Type B pancreatic cell (in vitro differentiated cells): ENCODE measurements at places on chromosomes 5 and 9.

DNA sequence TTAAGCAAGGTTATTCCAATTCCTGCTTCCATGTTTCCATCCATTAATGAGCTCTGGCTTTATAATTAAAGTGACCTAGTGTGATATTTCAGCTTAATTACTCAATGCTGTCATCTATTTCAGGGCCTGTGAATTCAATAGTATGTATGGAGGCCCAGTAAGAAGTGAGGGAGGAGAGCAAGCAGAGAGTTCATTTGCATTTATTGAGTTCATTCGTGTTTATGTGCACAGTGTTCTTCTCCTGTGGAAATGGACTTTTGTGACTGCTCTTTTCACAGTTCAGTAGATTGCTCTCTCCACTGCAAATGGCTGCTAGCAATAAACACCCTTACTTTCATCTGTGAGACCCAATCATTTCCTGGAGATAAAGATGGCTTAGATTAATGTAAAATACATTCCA is 130.9 kb downstream of the CEMIP2 start:
- DNase-seq = no peak

GRCh38 chr5:89117124-89117644 is 234.2 kb upstream of the MEF2C start:
- DNase-seq = no peak

- no peak for DNase-seq
Measured at GRCh38 chr5:24365406-24365805, 279.4 kb downstream of the CDH10 start.

GRCh38 chr9:15521254-15521653 is 10.5 kb upstream of the PSIP1 start:
- DNase-seq = no peak

GRCh38 chr5:104199771-104200170 is 637.2 kb upstream of the NUDT12 start:
- no peak for DNase-seq

- DNase-seq = no peak
Measured at GRCh38 chr5:3214396-3214795, 381.2 kb upstream of the IRX1 start.

- no peak for DNase-seq
Measured at GRCh38 chr9:136605988-136606660, 56.6 kb upstream of the EGFL7 start.

DNA sequence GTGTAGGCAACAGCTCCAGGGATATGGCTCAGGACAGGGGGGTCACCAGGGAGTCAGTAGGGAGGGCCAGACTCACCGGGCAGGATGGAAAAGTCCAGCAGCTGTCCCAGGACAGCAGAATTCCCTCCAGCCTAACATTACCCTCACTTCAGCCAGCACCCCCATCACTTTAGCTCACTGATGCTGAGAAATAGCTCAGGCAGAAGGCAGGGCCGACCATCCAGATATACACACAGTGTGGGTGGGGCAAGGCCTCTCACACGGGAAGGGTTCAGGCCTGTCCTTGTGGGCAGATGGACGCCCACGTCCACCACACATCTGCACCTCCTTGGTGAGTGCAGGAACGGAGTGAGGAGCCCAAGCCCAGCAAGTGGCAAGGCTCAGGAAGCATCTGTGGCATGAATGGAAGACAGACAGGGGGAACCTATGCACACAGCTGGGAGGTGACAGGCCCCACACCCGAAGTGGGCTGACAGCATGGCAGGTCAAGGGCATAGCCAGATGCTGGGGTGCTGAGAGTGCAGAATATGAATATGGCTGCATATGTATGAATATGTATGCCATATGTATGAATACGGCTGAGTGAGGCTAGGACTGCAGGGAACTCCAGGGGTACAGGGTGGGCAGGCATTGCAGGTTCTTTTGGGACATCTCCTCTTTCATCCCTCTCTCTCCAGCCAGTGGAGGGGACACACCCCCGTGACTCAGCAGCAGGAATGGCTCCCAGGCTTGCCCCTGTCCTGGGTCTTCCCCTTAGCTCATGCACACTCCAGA is 17.0 kb downstream of the BICD2 start:
- DNase-seq = no peak

DNA sequence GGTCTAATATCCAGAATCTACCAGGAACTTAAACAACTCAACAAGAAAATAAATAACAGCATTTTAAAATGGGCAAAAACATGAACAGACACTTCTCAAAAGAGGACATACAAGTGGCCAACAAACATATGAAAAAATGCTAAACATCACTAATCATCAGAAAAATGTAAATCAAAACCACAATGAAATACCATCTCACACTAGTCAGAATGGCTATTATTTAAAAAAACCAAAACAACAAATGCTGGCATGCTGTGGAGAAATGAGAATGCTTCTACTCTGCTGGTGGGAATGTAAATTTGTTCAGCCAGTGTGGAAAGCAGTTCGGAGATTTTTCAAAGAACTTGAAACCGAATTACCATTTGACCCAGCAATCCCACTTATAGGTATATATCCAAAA is 63.1 kb downstream of the ADAMTS6 start:
- DNase-seq = no peak

DNA sequence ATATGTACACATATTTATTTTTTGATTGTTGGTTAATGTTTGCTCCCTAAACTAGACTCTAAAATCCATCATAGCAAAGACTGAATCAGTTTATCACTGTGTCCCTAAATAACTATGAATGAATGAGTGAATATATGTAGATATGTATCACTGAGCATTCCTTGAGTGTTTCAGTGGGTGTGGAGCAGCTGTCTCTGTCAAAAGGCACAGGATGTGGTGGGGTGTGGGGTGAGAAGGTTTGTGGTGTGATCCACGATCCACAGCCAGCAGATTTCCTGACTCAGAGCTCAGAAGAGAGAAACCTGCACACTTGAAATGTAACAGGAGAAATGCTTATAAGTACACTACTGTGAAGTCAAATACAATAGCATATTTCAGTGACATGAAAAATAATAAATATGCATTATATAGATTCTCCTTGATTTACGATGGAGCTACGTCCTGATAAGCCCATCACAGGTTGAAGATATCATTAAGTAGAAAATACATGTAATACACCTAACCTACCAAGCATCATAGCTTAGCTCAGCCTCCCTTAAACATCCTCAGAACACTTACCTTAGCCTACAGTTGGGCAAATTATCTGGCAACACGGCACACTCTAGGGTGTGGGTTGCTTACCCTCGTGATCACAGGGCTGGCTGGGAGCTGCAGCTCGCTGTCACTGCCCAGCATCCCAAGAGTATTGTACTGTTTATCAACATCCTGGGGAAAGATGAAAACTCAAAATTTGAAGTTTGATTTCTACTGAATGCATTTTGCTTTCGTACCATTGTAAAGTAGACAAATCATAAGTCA is 287.0 kb downstream of the GAS1 start:
- DNase-seq = no peak

DNA sequence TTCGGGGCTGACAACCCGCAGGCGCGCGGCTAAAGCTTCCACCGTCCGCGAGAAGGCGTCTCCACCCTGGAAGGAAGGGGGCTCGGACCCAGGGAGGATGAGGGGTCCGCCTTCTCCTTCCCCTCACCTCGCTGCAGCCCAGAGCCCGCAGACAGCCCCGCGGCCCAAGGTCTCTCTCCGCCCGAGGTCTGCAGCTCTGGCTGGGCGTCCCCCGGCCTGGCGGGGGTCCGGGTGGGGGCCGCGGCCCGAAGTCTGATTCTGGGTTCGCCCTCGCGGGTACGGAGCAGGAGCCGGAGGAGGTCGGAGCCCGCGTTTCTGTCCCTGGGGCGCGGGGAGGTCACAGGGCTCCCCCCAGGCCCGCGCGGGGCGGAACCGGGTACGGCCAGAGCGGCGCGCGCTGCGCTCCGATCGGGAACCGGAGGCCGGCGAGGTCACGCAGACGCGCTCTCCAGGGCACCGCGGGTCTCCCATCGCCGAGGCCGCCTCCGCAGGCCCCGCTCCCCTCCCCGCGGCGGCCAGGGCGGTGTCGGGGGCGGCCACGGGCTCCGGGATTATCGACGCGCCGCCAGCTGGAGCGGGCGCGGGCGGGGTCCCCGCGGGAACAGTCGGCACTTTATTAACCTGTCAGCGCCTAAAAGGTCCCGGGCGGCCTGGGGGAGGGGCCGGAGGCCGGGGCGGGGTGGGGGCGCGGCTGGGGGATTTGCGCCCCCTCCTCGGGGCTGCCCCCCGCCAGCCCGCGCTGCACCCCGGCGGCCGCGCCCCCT is 11.6 kb downstream of the LHX3 start:
- no peak for DNase-seq

- DNase-seq = no peak
Measured at GRCh38 chr9:79616971-79617370, 45.2 kb downstream of the TLE4 start.

DNA sequence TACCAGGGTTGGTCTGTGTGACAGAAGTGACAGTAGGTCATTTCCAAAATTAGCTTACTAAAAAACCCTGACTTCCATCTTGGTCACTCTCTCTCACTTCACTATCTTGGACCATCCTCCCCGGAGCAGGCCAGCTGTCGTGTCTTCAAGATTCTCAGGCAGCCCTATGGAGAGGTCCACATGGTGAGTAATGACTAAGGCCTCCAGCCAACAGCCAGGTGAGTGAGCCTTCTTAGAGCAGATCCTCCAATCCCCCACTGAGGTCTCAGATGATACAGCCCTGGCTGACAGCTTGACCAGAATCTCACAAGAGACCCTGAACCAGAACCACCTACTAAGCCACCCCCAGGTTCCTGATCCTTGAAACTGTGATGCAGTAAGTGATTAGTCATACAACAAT is 92.0 kb downstream of the DCP2 start:
- DNase-seq = no peak

GRCh38 chr9:75775966-75776691 is 114.3 kb upstream of the PCSK5 start:
- DNase-seq = no peak
